ENCODE measurements at places on chromosomes 1 and 21.
A peak's percentile ranks its signal among the peaks of the same experiment; 100 is the strongest.

DNA sequence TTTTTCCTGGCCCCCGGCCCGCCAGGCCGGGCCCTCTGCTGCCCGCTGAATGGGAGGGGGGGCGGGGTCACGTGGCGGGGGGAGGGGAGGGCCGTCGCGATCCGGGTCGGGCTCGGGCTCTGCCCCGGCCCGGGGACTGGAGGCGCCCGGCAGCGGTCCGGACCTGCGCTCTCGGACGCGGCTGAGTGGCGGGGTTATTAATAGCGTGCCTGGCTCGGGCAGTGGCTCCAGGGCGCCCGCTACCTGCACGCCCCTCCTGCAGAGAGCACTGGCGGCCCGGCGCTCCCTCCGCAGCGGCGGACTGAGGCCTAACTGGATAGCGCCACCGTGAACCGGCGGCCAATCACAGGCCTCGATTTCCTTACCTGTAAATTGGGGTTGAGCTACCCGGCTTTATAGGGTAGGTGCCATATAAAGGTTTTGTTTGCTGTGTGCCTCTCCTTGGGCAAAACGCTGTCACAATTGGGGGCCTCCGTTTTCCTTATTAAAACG, 28.1 kb downstream of the AHDC1 start:
- peak; percentile 71 for DNase-seq

- no peak for DNase-seq
Measured at GRCh38 chr1:43372172-43372571, 4.4 kb upstream of the ELOVL1 start.

DNA sequence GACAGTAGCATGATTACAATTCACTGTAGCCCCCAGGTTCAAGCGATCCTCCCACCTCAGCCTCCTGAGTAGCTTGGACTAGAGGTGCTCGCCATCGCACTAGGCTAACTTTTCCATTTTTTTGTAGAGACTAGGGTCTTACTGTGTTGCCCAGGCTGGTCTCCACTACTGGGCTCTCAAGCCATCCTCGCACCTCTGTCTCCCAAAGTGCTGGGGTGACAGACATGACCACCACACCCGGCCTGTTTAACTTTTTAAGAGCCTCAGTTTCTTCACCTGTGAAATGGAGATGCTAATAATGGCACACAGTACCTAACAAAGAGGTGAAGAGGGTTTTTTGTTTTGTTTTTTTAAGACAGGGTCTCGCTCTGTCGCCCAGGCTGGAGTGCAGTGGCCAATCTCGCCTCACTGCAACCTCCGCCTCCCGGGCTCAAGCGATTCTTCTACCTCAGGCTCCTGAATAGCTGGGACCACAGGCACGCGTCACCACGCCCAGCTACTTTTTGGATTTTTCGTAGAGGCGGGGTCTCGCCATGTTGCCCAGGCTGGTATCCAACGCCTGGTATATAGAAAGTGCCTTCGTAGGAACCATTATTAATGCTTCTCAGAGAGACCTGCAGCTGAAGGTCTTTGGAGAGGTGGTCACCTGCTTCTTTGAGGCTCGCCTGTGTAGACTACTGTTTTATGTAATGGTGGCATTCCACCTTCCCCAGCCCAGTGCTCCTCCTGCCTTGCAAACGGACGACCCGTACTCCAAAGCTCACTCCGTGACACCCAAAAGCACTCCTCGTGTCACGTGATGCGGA, 567 bp downstream of the PMVK start:
- DNase-seq: no peak

DNA sequence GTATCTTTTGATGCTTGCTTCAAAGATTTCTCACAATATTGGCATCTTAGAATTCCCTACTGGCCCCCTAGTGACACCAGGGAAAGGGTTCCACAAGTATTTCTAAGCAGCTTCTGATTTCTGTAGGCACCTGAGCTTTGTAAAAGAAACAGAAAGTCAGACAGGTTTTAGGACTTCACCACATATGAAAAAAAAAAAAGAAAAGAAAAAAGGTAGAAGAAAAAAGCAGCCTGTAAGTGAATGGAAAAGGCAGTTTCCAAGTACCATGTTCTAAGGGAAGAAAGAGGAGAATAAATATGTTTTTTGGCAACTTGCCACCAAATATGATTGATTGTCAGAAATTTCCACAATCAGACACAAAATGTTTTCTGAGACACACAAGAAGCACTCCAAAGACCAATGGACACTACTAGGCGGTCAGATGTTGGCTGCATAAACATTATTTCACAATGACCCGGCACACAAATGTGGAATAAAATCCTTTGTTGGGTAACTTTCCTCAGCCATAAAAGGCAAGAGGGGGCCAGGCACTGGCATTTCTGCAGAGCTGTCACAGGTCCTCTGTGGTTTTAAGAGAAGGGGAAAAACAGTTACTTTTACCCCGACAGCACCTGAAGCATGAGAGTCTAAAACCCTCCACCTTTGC, 12.7 kb upstream of the CPLANE2 start:
- DNase-seq: no peak

DNA sequence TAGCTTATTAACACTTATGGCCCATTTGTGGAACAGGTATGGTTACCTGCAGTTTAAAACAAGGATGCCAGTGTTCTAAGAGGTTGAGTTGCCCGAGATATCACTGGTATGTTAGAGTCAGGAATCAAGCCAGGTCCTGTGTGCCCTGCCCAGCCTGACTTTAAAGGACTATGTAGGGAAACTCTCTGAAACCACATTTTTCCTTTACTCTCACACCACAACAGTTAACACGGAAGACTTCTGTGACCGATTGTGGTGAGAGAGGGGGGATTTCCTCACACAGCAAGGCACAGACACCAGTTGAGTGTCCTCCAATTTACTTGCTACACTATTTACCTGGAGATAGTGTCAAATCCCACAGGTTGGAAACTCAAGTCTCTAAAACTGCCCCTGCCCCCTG, 47.8 kb downstream of the UCK2 start:
- no peak for DNase-seq

GRCh38 chr1:239718571-239718970, 332.2 kb downstream of the CHRM3 start:
- no peak for DNase-seq

DNA sequence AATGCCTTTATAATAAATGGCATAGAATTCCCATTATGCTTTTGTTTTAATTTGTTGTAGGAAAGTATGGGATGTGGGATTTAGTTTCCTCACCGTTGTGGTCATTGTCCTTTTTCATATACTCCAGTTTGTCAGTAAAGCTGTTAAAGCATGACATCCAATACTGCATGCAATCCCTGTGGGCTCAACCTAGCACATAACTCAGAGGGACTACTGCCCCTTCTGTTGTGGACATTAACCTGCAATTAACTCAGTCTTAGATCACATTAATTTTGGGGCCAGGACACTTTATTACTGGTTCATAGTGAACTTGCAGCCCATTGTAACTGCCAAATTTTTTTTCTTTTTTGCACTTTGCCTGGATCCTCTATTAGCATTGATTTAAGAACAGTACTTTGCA, 112.5 kb downstream of the DNM3 start:
- DNase-seq: no peak
